DMS53 (cell line): ENCODE measurements at places on chromosomes 12 and 14.
A peak's percentile ranks its signal among the peaks of the same experiment; 100 is the strongest.

GRCh38 chr12:24172031-24172772 is 222.7 kb upstream of the SOX5 start:
- DNase-seq, result no peak

DNA sequence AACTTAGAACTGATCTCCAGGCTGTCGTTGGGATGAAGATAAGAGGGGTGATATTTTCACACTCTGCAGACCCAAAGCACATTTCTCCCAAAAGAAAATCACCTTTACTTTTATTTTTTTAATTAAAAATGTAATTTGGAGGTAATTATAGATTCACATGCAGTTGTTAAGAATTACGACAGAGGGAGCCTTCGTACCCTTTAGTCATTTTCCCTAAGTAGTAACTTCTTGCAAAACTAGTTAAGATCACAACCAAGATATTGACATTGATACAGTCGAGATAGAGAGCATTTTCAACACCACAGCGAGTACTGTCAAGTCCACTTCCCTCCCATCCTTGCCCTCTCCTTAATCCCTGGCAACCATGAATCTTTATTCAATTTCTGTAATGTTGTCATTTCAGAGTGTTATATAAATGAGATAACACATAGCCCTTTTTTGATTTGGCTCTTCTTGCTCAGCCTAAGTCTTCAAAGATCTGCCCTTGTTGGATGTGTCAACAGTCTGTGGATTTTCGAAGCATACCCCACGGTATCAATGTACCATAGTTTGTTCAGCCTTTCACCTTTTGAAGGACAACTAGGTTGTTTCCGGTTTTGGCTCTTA is 39.6 kb downstream of the DNAH10 start:
- peak; percentile 28 for DNase-seq

- peak; percentile 3 for DNase-seq
Observed at GRCh38 chr14:68552602-68553001, 240.3 kb downstream of the ZFP36L1 start.

GRCh38 chr14:64821651-64822050 is 58.1 kb downstream of the SPTB start:
- DNase-seq, result no peak

DNA sequence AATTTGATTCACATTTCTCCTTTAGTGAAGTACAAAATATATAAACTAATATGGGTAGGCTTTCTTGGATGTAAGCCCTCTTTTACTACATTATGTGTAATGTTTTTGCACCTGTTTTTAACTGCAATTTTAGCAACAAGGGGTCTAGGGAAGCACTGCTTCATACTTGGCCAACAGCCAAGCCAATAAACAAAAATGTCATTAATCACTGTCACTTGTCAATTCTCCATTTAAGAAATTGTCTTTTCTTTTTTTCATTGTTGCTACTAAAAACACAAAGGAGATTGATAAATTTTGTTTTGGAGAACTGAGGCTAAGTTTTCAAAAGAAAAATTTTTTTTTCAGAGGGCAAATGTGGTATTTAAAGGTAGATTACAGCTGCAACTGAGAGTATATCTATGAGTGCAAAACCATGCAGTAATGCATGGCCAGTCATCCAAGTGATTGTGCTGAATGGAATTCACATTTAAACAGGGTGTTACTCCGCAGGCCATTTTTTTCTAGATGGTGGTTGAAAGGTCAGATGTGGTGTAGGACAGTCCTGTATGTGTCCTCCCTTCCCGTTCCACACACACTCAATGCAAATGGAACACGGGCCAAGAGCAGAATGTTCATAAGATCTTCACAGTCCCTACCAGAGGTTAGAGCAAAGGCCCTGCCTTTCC is 503.0 kb upstream of the LMO3 start:
- DNase-seq, result peak; percentile 50

DNA sequence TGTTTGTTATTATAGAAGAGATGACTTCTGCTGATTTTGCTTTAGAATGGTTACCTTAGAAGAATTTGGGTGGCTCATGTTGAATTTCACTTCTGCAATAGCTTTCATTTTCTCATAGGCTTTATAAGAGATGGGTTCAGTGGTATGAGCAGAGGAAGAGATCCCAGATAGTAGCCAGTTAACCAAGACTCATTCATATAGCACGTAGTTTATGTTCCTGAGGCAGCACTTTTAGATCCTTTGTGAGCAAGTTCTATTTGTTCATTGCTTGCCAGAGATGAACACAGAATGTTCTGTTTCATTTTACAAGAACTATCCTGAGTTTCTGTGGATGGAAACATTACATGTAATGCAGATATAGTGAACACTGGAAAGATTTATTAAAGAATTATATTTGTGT is 32.2 kb downstream of the RAB21 start:
- no peak for DNase-seq

DNA sequence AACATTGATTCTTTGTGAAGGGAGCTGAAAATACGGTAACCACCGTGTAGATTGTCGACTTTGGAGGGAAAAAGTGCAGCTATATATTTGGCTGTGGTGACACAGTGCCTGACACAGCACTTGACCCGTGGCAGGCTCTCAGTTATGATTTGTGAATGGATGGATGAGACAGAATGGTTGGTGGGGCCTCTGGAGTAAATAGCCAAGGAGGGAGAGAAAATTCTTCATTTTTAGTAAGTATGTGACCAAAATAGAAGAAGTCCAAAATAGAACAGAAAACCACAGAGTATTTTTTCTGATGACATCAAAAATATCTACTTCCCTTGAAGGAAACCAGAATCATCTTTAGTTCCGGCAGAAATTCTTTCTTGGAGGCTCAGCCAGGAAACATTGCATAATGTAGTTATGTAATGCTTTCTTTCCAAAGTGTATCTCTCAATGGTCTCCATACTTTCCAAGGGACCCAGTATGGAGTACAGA is 82.0 kb upstream of the WSCD2 start:
- DNase-seq, result no peak

DNA sequence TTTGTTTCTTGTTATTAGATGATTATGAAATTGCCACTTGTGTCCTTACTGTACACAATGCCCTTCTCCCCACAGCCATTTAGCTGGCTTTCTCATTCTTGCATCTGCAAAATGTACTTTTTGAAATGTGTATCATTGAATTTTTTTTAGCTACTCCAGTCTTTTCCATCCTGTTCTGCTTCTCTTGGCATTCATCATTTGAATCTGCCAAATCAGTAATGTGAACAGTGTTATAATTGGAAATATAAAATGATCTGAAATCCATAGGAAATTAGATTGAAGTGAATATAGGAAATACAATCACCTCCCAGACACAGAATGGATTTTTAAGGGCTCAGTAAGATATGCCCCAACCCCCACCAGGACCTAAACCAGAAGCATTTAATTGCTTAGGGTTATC is 253.4 kb downstream of the C12orf50 start:
- DNase-seq, result no peak

DNA sequence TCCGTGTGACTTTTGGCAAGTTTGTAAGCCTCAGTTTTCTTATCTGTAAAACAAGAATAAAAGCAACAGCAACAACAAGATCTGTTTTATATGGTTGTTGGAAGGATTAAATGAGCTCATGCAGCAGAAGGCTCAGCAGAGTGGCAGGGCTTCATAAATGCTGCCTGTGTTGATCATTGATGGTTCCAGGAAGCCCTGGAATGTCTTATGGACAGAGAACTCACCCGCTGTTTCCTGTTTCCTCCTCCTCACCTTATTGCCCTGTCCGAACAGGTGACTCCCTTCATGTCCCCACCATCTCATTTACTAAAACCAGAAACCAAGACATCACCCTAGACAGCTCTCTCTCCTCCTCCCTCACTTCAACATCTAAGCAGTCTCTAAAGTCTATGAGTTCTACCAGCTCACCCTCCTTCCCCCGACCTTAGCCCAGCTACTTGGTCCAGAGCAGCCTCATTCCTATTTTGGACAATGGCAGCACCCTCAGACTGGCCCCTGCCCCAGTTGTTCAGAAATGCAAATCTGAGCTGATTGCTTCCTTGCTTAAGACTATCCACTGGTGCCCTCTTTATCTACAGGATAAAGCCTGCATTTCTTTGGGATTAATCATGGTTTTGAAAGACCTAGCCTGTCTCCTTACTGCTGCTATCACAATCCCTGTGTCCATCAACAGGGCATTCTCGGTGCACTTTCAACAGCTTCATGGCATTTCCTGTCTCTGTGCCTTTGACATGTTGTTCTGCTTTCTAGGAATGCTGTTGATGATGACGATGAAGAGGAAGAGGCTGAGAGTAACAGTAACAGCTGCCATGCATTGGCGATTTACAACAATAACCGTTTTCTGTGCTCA is 21.4 kb upstream of the GSG1 start:
- no peak for DNase-seq

- no peak for DNase-seq
Observed at GRCh38 chr12:91774434-91774921, 371.2 kb downstream of the BTG1 start.

DNA sequence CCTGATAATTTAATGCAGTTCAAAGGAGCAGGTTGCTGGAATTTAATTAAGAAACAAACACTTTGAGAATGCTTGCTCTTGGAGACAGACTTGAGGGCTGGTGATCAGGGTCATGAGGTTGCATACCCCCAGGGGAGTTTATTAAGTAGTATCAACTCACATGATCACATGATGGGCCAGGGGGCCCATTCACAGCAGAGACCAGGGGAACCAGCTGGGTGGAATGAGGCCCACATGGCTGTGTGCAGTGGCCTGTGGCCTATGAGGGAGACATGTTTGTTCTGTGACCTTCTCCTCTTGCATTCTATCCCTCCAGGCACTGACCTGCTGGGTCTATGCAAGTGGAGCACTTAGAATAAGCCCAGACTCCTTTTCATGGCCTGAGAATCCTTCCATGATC is 266.6 kb upstream of the PWP1 start:
- DNase-seq, result no peak

DNA sequence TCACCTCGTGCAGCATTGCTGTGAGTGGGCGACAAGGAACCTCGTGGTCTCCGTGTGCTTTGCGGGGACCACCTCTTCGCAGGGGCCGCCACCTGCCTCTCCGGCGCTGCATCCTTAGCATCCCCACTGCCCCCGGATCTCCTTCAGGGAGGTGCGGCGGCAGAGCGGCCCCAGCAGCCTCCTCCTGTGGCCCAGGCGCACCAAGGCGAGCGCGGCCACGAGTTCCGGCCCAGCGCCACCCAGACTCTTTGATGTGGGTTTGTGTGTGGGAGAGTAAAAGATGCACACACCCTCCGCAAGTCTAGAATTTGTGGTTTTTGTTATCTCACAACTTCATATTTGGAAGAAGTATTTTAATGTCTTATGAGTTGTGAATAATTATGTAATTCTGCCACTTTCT is 118.8 kb upstream of the DIO3 start:
- DNase-seq, result no peak

DNA sequence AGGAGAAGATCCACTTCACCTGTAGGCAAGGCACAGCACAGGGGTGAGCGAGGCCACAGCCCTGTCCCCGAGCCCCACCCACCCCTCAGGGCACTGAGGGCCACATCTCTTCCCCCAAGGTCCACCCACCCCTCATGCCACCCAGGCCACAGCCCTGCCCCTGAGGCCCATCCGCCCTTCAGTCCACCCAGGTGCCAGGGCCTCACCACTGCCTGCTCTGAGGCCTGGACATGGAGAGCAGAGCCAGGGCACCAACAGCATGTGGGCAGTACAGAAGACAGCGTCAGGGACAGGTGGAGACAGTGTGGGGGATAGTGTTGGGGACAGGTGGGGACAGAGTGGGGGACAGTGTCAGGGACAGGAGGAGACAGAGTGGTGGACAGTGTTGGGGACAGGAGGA is 138.3 kb downstream of the TMEM121 start:
- no peak for DNase-seq

- DNase-seq, result peak; percentile 75
Observed at GRCh38 chr12:57745485-57745881, 644 bp downstream of the TSPAN31 start.

DNA sequence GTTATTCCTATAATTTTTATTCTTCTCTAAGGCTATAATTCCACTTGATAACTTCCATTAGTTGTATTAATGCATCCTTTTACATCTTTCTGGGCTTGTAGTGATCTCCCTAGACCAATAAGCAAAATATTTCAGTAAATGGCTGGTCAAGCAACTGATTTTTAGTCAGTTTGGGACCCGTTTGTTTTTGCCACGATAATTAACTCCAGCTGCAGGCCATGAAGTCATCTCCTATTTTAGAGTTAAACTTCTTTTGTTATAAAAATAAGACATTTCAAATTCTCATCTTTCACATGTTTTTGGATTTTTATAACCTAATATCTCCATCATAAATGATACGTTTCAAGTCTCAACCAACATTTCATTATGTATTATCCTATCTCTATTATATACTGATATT is 49.4 kb downstream of the MAGOHB start:
- DNase-seq, result no peak

- no peak for DNase-seq
Observed at GRCh38 chr12:45989287-45989686, 1.1 kb downstream of the SCAF11 start.

- peak; percentile 63 for DNase-seq
Observed at GRCh38 chr12:51028126-51028812, 2.1 kb upstream of the SLC11A2 start.

GRCh38 chr14:61355892-61356325 is 34.5 kb downstream of the PRKCH start:
- peak; percentile 94 for DNase-seq

DNA sequence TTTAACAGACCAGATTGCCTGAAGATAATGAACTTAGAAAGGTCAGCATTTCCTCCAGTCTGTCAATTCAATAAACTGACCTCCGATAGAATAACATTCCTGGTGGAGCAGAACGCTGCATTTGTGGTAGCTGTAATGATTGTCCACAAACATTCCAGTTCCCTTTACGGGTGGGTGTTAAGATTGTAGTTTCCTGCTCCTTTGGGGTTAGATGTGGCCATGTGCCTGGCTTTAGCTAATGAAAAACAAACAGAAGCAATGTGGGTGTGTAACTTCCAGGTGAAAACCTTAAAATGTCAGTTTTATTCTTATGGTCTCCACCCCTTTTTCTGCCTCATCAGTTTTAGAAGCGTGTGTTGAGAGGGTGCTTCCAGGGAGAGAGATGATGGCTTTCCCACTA is 217.3 kb upstream of the CRY1 start:
- DNase-seq, result no peak

DNA sequence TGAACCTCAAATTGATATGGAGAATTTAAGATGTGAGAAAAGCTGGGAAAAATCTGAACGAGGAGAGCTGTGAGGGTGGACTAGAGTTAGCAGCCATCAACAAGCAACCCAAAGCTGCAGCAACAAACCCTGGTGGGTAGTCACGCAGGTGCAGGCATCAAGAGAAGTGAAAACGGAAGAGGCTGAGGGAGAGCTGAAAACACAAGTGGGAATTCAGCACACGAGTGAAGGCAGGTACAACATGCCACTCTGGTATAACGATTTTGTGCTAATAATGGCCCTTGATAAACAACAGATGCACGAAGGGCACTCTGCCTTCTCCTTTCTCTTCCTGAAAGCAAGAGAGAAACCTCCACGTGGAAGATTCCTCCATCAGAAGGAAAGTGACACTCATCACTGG is 11.5 kb downstream of the TCL1B start:
- DNase-seq, result no peak

DNA sequence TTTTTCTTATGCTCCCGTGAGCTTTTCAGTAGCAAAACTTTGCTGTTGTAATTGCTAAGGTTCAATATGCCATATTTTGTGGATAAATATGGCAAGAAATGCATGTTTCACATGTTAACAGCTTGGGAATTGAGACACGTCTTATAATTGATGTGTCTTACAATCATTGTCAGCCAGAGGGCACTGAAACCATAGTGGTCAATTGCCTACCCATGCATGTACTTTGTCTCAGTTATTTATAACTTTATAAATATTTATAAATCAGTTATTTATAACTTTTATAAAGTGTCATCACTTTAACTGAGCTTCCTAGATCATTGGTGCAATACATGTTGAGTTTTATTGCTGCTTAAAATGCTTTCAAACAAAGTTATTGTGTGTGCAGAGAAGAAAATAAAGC is 82.0 kb downstream of the CATSPERB start:
- peak; percentile 69 for DNase-seq
